ENCODE measurements at places on chromosomes 4 and X.

DNA sequence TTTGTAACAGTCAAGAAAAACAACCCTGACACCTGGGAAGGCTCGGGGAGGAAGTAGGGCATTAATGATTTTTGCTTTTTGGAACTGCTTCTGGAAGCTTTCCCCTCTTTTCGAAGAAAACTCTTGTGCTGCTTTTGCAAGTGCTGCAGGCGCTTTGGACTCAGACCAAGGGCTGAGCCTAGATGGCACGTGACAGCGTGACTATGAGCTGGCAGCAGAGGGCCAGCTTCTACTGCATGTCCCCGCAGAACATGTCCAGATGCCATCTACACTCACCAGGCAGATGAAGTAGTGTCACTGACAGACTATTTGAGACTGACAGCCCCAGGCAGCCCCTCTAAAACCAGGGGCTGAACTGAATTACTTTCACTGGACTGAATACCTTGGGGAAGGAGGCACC lies 6.2 kb downstream of the NR0B1 start:
- DNase-seq: no peak

DNA sequence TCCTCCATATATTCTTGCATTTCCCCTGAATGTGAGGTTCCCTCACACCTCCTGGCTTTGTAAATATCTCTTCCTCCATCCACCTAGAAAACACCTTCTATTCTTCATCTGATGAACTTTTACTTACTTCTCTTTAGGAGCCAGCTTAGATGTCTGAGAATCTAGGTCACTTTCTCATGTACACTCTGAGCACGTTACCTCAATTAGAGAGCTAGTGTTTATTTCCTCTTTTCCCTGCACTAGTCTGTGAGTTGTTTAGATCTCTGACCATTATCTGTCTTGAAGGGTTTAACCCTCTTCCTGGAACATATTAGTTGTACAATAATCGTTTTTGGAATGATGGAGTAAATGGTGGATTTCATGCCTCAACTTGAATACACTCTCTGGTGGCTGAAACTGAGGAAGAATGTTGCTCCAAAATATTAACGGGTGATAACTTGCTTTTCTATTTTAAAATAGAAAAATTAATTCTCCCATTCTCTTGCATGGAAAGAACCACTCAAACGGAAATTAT lies 8.5 kb upstream of the NEIL3 start:
- no peak for DNase-seq

GRCh38 chr4:25007598-25007997 lies 23.1 kb downstream of the LGI2 start:
- DNase-seq: no peak

- DNase-seq: no peak
Measured at GRCh38 chrX:46588263-46588662, 14.7 kb downstream of the CHST7 start.

DNA sequence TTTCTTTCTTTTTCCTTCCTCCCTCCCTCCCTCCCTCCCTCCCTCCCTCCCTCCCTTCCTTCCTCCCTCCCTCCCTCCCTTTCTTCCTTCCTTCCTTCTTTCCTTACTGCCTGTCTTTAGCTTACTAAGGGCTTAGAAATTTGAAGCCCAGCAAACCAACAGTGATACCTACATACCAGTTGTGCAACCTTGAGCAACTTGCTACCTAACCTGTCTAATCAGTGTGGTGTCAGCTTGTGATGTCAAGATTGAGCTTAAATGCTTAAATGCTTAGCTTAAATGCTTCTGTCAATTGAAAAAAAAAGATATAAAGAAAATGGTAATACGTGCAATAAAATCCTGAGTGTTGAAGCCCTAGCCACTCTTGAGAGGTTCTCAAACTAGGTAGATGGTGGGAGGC lies 728.6 kb downstream of the TRIML1 start:
- DNase-seq: no peak

DNA sequence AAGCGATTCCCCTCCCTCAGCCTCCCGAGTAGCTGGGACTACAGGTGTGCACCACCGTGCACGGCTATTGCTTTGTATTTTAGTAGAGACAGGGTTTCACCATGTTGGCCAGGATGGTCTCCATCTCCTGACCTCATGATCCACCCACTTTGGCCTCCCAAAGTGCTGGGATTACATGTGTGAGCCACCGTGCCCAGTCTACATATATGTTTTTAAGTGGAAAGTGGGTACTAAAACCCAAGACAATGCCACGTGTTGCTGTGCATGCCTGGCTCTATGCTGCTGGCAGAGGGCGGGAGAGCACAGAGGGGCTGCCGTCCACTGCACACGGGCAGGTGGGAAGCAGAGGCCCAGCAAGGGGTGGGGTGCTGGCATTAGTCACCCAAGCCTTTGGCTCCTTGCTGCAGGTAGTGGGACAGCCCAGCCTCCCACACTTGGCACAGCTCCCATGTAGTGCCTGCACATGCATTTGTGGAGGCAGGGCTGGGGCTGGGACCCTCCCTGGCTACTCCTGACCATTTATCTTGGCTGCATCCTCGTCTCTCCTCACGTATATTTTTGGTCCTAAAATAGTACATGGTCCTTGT lies 3.5 kb downstream of the EMD start:
- no peak for DNase-seq

DNA sequence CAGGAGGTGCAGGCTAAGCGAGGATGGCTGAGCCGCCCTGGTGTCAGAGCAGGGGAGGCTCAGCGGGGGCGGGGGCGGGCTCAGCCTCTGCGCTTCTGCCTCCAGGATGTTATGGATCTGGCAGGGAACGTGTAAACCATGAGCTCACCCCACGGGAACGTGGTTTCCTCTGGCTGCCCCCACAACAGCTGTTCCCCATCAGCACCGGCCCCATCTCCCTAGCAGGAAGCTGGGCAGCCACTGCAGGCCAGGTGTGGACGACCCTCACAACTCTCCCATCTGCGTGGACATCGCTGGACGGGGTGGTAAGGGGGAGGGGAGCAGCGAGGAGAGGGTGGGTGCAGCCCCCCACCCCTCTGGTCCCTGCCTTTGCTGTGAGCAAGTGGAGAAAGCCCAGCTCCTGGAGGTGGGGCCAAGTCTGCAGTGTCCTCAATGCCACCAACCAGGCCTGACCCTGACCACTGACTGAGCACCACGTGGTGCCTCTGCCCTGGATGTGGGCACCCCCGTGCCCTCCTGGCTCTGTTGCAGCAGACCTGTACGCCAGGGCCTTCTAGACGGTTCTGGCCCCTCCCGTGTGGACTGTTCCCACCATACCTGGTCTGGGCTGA lies 28.1 kb upstream of the SPON2 start:
- DNase-seq: no peak

DNA sequence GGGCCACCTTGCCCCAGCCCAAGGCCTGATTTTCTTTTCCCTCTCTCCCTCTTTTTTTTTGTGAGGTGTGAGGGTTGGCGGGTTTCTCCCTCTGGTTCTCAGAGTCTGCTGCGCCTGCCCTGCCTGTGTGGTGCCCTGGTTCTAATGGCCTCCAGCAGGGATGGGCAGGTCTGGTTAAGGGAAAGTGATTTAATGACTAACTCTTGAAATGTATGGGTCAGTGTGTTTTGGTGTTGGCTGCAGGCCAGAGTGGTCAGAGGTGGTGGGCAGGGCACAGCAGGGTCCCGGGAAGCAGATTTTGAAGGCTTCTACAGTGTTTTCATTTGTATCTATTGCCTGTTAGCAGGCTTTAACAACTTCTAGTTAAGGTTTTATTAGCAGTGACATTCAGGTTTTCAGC lies 39.0 kb downstream of the JADE1 start:
- DNase-seq: no peak

GRCh38 chr4:98210281-98210680 lies 50.9 kb upstream of the RAP1GDS1 start:
- no peak for DNase-seq

GRCh38 chr4:8394061-8394519 lies 46.4 kb downstream of the ACOX3 start:
- DNase-seq: no peak

GRCh38 chr4:62070291-62070852 lies 870.2 kb downstream of the ADGRL3 start:
- DNase-seq: no peak
